DMS153 (cell line): ENCODE measurements at places on chromosomes 3 and 15.

DNA sequence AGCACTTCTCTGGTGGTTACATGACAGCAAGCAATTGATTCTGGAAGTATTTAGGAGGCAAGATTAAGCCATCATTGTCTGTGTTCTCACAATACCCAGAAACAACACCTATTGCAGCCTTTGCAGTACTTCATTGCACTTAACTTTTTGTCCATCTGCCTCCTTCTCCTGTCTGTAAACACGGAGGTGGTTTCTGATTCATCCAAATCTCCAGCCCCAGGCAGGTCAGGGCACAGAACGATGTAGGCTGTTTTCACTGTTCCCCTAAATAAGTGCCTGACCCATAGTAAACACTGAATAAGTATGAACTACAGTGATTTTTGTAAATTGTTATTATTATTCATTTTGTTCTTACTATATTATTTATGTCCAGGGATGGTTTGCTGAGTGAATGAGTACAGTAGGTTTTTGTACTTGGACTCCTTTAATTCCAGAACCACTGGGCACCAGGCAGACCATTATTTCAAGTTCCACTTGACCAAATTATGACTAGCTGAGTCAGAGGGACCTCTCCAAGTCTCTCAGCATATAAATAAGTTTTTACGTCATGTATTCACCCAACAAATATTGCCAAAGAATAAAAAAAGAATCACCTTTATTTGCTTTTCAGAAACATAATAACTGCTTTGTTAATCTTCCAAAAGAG lies 283.3 kb upstream of the TRIM42 start:
- no peak for DNase-seq

DNA sequence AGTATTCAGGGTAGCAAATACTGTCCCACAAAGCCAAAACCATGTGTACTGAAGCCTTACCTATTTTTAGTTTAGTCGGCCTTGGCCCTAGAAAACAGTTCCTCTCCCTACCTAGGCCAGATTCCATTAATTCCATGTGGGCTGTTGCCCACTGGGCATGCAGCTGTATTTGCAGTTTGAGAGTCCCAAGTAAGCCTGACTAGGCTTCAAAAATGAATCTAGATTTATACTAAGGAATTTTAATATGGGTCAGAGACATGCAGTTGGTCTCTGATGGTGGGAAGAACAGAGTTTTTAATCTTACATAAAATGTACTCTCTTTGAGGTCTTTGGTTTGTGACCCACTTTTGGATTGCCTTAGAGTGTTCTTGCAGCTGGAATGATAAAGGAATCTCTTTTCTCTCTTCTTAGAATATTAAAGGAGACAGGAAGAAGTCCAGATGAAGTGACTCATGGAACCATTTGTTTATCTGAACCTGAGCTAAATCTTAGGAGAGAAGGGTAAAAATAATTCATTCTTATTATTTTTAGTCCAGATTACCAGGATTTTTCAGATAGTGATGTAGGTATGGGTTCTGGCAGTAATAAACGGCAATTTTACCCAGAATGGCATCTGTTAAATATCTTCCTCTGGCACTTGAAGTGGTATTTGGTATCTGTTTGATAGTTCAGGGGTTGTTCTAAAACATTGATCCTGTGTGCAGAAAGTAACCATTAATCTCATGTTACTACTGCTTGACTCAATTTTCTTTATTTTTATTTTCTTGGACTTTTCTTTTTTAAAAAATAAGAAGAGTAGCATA lies 33.8 kb downstream of the GLCE start:
- no peak for DNase-seq

DNA sequence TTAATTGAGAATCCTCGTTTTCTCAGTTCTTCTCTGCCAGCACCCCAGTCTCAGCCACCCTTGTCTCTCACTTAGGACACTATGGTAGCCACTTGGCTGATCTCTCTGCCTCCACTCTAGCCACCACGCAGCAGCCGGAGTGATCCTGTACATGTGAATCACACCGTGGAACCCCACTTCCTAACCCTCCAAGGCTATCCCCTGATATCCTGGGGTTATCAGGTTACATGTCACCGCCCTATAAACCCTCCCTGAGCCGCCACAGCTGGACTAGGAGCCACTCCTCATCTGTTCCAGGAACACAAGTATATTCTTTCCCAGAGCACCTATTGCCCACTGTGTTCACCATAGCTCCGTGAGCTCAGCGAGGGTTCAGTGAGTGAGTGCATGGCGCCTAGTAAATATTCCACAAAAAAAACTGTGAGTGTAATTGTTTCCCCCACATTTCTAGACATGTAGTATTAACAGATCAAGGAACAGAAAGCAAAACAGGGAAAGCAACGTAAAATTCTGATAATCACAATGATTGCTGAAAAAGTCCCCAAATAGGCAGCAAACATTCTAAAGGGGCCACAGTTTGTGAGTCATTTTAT lies 661 bp upstream of the PARP14 start:
- DNase-seq, result no peak

DNA sequence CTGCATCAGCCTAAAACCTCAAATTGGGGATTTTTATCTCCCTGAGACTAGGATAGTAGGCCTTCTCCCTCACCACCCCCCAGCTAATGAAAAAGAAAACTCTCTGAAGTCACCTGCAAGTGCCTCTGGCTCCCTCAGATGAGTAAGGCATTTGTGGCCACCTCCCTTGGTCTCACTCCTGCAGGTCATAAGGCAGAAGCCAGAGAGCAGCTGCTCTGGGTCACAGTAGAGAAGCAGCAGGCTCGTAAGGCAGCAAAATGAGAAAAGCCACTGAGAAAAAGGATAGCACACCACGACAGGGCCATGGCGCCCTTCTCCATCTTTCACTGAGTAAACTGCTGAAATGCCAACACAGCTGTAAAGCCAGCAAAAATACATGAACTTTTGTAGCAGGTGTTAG lies 296.7 kb upstream of the DPH6 start:
- DNase-seq, result no peak

DNA sequence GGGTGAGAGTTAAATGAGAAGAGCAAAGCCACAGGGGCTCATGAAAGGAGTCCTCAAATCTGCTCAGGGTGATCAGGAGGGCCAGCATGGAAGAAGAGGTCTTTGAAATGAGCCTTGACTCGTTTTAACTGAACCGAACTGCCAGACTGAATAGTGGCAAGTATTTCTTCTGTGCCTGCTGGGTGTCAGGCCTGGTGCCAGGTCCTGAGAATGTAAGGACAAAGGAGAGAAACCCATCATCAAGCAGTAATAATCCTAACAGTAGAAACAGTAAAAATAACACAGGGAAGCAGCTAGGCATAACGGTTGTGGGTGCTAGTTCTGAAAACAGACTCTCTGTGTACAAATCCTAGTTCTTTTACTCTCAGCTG lies 40.4 kb upstream of the SMAD3 start:
- no peak for DNase-seq

- no peak for DNase-seq
These were observed 19.1 kb upstream of the FSIP1 start for GRCh38 chr15:39801641-39802309.

- peak; percentile 28 for DNase-seq
These were observed 1.0 kb downstream of the LEKR1 start for GRCh38 chr3:156826896-156827882.

GRCh38 chr3:141372656-141373055 lies 4.4 kb downstream of the ZBTB38 start:
- no peak for DNase-seq

- DNase-seq, result no peak
These were observed 8.5 kb upstream of the DAG1 start for GRCh38 chr3:49461443-49462171.

DNA sequence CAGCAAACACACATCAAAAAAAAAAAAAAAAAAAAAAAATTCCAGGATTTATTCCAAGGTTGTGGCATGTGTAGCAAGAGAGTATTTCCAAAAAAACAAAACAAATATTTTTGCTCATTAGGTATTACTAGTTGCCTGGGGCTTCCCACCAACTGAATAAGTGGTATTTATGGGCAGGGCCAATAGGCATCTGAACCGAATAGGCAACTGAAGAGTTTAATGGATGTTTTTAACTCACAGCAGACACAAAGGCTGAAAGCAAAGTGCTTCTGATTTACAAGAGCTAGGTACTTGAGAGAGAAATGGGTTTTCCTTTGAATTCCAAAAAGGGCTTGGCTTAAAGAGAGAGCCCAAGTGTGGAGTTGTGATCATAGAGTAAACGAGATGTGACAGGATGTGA lies 21.4 kb downstream of the EIF4E3 start:
- DNase-seq, result peak; percentile 76

DNA sequence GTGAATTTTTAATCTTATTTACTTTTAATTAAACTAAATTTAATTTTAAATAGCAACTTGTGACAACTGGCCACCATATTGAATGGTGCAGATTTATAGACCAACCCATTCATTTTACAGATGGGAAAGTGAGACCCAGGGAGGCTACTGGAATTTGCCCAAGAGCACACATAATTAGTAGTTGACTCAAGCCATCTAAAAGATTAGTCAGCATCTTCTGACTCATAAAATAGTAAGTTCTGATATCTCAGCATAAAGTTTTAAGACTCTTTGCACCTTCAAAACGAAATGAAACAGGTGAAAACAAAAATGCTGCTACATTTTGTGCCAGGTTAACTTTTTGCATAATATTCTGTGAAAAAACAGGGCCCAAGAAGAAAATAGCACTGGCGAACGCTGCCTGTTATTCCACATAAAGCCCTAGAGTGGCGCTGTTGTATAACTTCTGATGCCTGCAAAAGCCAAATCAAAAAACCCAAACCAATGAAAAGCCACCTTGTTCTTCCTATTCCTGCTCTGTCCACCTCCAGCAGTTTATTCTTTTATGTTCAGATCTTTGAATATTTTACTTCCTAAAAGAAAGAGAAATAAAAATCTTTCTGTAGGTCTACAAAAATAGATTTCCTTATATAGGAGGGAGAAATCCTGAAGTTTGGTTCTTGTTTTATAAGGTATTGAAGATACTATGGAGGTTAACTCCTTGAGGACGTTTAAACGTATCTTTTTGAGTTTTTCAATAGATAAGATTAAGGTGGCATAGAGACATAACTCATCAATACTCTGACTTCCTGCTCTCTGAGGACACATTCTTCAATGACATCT lies 62.8 kb downstream of the OTOL1 start:
- no peak for DNase-seq

DNA sequence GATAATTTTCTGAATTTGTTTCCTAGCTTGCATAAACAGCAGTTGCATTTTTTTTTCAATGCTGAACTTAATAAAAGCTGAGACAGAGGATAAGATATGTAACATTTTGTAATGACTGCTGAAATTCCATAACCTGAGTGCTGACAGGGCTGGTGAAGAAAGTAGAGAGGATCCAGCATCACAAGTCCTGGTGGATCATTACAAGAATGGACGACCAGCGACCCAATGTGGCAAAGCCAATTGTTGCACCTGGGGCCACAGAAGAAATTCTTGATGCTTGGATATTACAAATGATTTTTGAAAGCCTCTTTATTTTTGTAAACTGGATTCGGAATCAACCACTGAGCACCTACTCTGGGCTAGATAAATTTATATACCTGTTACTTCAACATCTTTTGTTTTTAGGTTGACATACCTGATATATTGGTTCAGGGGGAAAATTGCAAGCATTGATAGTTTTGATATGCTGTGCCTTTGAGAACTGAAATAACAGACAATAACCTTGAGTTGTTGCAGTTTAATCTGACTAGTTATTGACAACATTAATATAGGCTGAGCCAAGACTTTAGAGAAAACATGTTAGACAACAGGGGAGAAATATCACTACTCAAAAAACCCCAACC lies 3.9 kb upstream of the ACTL6A start:
- DNase-seq, result peak; percentile 27

- no peak for DNase-seq
These were observed 83.7 kb downstream of the SEC22A start for GRCh38 chr3:123285479-123285878.

DNA sequence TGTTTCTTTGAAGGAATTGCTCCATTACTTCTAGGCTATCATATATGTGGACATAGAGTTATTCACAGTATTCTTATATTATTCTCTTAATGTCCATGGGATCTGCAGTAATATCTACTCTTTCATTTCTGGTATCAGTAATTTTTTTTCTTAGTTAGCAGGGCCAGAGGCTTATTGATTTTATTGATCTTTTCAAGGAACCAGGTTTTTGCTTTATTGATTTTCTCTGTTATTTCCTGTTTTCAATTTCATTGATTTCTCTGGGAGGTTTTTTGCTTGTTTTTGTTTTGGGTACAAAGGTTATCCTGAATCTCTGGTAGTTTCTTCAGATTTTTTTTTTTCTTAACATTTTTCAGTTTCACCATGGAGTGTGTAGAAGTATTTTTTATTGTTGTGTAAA lies 60.1 kb upstream of the AP4E1 start:
- no peak for DNase-seq
